SK-N-SH treated with all-trans-retinoic acid at 6 μM for 48 hours (cell line): ENCODE measurements at places on chromosomes 2 and 18.
A peak's percentile ranks its signal among the peaks of the same experiment; 100 is the strongest.

DNA sequence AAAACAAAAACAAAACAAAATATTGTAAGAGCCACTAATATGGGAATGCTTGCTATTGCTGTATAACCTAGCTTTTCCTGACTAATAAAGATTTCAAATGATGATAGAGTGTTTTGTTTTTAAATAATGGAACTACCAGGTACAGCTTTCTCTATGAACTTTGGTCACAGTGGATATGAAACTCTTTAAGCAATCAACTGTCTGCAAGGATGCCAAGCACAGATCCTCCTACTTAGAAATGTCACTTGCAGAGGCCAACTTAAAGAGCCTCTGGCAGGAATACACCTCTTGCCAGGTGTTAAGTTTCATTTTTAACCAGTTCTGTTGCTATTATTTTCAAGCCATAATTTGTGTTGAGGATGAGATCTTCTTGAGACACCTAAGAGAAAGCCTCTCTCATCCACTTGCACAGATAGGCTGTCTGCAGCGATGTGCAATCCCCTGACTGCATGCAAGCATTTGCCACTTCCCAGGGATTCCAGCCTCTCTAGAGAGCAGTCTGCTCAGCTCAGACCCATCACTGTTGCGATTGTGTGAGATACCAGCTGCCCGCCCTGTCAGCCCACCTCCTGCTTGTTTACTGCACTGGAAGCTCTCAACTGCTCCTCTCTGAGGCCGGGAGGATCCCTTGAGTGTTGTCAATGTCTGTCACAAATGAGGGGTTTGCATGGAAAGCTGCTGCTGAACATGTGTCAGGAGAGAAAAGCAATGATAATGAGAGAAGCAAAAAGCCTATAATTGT lies 86.1 kb upstream of the SCG2 start:
- ATAC-seq = no peak

- ATAC-seq = no peak
Measured at GRCh38 chr18:44871771-44872170, 191.1 kb downstream of the SETBP1 start.

- no peak for ATAC-seq
Measured at GRCh38 chr18:22632191-22632590, 214.5 kb upstream of the CTAGE1 start.

- peak; percentile 36; the same call in 2 of the 3 replicates for ATAC-seq
Measured at GRCh38 chr2:206614811-206615210, 27.5 kb upstream of the FAM237A start.

- no peak for ATAC-seq
Measured at GRCh38 chr2:71781695-71782228, 328.4 kb downstream of the DYSF start.

- no peak for ATAC-seq
Measured at GRCh38 chr2:199797431-199798403, 53.3 kb downstream of the FTCDNL1 start.

- ATAC-seq = no peak
Measured at GRCh38 chr2:232894746-232895145, 24.7 kb downstream of the SNORC start.

DNA sequence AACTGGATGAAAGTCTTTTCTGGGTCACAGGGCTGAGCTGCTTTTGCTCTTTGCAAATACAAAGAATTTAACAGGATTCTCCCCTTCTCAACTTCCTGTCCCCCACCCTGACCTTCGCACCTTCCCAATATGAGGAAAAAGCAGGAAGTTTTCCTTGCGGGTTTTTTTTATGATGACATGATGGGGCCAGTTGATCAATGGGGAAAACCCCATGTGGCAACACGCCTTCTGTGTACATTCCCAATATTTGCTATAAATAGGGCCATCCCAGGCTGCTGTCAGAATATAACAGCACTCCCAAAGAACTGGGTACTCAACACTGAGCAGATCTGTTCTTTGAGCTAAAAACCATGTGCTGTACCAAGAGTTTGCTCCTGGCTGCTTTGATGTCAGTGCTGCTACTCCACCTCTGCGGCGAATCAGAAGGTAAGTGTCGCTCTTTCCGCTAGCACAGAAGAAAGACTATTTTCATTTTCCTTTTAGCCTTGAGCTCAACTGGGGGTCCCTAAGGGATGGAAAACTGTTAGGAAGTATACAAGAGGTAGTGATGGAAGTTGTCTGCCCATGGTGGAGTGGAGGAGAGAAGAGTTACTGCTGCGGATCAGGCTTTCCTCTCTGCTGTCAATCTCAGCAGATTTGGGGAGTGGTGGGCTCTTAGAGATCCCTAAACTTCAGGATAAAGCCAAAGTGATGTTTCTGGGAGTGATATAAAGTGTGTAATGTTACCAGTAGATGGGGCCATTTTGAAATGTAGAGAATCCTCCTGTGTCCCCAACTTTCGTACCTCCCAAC lies at the start of gene CCL20:
TSS of gene CCL20 (plus strand) at position 281 of the 792 bp plus-strand sequence. CDS start at position 351, 70 bp downstream.
- no peak for ATAC-seq

DNA sequence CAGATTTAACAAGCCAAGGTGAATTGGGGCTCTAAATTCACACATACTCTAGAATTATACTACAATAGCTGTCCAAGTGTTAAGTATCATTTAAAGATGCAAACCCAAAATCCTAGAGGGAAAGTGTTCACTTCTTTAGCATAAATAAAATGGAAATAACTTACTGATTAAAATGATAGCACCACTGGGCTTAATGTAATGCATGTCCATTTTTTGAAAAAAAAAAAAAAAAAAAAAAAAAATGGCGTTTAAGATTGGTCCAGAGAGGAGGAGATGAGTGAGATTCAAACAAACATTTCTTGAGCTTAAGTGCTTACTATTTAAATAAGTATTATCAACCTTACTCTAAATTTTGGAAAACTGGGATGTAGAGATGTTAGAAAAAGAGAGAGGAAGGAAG lies 251.5 kb upstream of the CWC22 start:
- no peak for ATAC-seq

DNA sequence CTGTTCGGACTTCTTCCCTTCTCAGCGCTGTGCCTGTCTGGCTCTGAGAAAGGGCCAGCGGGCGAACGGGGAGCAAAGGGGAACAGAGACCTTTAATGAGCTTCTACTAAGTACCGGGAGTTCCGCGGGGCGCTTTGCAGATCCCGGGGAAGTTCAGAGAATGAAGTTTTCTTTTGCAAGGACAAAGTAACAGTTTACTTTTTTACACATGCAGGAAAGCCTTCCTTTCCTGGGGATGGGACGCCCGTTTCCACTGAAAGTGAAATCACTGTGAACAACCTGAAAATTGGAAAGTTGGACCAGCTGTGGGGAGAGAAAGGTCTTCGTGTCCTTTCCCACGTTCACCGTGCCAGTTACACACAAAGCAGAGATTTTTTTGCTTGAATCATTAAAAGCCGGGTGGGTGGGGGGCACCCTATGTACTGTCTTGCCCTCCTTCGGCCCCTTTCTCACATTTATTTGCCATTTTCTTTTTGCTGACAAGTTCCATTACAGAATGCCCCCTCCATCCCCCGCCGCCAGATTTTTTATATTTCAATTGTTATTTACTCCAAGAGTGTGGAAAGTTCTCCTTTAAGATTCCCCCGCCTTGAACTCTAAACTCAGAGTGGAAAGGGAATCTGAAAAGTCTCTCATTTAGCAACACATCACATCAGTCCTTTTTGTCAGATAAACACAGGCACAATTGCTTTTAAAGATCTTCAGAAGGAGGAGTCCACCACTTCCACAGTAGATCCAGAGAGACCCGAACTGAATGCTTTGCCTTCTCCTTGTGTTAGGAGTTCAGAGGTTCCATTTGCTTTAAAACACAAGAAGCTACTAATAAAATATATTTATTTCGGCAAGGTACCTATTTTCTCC lies 1.1 kb upstream of the FN1 start:
- peak; percentile 38 for ATAC-seq

- ATAC-seq = no peak
Measured at GRCh38 chr2:55096586-55096985, 46.3 kb upstream of the RTN4 start.

DNA sequence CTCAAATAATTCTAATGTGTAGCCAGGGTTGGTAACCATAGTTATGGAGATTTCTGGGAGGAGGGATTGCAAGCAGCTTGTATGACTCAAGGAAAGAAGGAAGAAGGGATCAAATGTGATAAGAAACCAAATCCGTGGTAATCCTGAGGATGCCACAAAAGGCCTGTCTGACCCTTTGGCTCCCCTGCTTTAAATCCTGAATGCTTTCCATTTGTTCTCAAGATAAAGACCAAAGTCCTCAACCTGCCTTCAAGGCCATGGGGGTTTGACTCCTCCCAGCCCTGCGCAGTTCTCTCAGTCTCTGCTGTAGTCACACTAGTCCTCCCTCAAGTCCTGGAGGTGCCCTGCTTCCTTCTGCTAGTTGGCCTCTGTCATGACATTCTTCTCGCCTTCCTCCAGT lies 74.0 kb downstream of the SUMO1 start:
- ATAC-seq = no peak

DNA sequence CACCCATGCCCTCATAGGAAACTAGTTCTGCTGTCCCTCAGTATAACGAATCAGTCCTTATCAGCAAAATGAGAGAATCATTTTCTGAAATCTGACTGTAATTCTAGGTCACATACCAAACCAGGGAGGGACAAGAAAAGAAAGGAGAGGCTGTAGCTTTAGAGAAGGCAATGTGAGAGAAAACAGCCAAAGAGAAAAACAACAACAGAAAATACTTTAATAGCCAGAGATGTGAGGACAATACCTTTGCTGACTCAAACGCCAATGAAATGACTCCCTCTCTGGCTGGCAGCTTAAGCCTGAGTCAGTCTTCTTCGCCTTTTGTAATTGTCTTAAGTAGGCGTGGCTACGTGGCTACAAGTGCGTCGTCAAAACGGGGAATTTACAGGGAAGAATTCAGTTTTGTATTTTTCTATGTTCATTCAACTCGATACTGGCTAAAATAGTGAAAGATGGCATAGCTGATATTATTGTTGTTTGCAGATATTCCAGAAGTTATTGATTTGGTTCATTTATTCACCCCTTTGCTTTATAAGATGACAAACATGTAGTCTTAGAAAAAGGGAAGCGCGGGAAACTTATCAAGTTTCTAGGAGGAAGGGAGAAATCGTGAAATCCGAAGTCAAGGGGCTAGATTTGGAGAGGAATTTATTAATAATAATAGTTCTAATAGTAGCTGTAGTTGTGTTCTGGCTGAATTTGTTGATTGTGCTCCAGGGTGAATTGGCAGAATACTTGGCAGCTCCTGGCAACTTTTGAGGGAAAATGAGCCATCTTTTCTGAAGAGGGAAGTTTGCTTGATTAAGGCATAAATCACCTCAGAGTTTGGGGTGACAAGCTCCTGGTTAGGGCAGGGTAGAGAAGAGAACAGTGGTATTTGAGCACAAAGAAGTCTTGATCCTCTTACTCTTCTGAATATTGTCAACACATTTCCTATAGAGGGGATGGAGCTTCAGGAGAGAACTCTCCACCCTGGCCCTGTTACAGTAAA lies at the start of gene IL1A:
TSS of gene IL1A (minus strand) at position 295 of the 991 bp plus-strand sequence. CDS start 723 bp downstream, outside the sequence.
- ATAC-seq = peak; percentile 68

DNA sequence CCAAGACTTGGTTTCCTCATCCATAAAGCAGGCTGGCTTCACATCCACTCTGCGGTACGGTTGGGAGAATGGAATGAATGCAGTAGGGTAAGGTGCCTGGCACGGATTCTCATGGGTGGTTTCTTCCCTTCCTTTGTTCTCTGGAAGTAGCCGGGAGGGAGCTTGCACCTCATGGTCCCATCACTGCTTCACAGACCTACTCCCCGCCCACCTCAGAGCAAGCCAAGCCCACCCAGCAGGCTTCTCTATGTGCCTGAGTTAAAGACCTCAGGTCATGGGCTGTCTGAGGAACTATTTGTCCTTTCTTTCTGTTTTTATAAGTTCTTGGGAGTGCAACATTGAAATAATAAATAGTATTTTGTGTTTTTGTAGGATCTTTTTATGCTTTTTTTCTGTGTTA lies 3.5 kb downstream of the DCDC2C start:
- no peak for ATAC-seq

GRCh38 chr2:126891681-126892500 lies 6.8 kb upstream of the TEX51 start:
- ATAC-seq = no peak

- no peak for ATAC-seq
Measured at GRCh38 chr2:175312137-175312536, 130.6 kb upstream of the ATP5MC3 start.

- ATAC-seq = no peak
Measured at GRCh38 chr18:58618822-58619595, 9.9 kb downstream of the ALPK2 start.

DNA sequence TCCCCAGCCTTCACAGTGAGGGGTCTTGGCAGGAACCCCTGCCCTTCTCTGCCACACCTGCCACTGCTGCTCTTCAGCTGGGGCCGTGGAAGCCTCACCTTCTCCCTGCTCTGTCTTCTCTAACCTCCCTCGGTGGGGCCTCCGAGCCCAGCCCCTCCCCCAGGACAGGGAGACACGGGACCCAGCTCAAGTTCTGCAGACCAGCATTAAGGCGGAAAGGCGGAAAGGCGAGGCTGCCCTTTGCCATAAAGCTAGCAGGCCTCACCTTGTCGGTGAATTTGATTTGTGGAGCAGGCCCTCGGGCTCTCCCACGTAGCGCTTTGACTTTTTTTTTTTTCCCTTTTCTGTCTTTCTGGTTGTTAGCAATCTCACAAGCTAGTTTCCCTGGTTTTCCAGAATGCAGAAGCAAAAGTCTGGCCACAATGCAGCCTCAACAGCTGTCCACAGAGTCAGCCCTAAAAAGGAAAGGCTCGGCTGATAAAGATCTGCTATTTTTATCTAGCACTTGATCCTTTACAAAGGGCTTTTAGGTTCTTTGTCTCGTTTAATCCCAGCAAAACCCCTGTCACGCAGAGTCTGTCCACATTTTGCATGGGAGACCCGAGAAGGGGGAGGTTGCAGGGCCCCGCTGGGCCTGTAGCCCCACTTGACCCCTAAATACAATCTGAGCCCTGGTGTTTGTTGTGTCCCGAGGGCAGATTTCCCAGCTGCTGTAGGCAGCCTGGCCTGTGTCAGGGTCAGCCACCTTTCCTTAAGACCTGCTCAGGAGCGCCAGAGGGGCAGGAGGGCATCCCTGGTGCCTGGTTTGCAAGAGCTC lies 6.0 kb downstream of the ITM2C start:
- no peak; the same call in 2 of the 3 replicates for ATAC-seq

GRCh38 chr2:145939949-145940348 lies 1420.0 kb upstream of the ZEB2 start:
- no peak for ATAC-seq

- ATAC-seq = no peak
Measured at GRCh38 chr2:69545477-69545932, 98.0 kb downstream of the AAK1 start.

DNA sequence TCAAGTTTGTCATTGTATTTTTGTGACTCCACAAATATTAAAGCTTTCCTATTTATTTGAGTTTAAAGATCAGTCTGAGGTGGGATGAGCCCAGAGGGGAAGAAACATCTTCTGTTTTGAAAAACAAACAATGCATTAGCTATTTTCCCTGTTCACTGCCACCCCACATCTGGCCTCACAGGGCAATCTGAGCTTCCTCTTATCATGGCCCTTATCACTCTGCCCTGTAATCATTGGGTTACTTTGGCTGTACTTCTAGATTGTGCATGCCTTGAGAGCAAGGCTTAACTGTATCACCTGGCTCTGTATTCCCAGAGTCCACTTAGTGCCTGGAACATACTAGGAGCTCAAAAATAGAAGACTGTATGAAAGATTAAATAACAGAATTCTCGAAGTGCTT lies 241.6 kb upstream of the NT5C1B start:
- ATAC-seq = no peak

GRCh38 chr2:164757934-164758695 lies 83.5 kb downstream of the COBLL1 start:
- ATAC-seq = no peak
